Lower leg skin (tissue), 4 donors: ENCODE measurements at places on chromosomes 1 and 21. TPM values are rescaled to one million over a fixed set of nuclear protein-coding genes. Genes with fewer than 3 reads are reported as not detected.
A peak's percentile ranks its signal among the peaks of the same experiment; 100 is the strongest.

Gene LAD1
- 296 TPM for total RNA-seq

Gene OR2T2
- total RNA-seq = not detected

Gene IL12RB2
- 2.7 TPM for total RNA-seq

Gene AMY1A
- total RNA-seq = not detected

Gene ATP5PB
- total RNA-seq = 175 TPM

Gene ETV3L
- total RNA-seq = not detected

Gene ECM1
- total RNA-seq = 64.1 TPM

Gene FCRL5
- total RNA-seq = not detected

Gene IFI44L
- 3.4 TPM for total RNA-seq

Gene C1orf146
- total RNA-seq = not detected

Gene CYYR1
- total RNA-seq = 9.0 TPM

Gene OR2L13
- total RNA-seq = not detected

Gene PRRX1
- total RNA-seq = 32.7 TPM

Gene ECE1
- 68.9 TPM for total RNA-seq

GRCh38 chr1:209593747-209594146 lies 10.2 kb downstream of the CAMK1G start:
- DNase-seq = no peak

DNA sequence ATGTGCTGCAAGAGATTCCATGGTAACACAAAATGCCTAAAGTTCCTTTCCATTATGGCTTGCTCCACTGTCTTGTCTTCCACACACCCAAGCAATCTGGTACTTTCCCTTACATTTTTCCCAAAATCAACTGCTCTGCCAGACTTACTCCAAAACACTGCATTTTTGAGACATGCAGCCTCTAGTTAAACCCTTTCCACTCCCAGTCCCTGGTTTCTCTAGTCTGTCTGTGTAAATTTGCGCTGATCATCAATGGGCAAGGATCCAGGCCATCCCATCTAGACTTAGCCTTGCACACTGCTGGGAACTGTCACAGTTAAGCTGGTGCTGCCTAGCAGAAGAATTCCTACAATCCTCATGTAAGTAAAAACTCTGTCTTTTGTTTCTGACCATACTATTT lies 47.8 kb downstream of the DAB1 start:
- no peak for DNase-seq

- no peak for DNase-seq
Measured at GRCh38 chr1:99305626-99306025, 41.3 kb downstream of the PLPPR4 start.

DNA sequence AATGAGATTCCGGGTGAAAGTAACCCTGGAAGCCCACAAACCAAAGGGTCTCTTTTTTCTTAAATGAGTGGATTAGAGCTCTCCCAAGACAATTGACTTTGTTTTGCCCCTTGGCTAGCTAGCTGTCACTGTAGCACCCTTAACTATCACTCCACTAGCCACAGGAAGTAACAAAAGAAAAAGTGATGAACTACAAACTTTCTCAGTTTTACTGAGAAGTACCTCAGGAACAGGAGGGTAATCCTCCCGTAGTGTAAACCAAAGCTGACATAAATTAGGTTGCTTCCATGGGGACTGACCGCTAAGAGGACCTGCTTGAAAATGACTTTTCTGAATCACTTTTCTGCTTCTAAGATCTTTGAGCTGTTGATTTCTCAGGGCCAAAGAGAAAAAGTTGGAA lies 240.1 kb downstream of the BARHL2 start:
- DNase-seq = no peak

DNA sequence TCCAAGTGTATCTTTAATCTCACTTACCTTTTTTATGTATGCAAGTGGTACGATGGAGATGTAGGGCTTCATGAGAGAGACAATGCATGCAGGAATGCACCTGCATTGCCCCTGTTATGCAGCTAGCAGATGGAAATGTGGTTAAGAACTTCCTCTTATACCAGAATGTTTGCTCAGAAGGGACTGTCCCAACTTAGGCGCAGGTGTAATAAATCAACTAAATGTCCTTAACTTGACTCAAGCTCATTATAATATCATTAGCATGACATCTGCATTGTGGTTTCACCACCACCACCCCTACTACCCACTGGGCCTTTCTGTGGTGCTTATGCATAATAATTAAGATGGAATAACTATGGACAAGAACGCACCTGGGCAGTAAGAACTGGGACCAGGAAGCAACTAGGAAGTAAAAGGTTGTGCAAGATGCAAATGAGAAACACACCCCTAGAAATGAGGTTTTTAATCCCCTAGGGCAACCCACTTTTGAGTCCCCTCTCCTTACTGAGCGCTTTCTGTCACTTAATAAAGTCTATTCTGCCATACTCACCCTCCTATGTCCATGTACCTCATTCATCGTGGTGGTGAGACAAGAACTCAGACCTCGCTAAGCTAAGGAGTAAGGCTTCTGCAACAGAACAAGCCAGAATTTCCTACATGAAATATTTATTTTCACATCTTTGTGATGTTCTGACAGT lies 1103.3 kb upstream of the B3GALT2 start:
- DNase-seq = no peak

DNA sequence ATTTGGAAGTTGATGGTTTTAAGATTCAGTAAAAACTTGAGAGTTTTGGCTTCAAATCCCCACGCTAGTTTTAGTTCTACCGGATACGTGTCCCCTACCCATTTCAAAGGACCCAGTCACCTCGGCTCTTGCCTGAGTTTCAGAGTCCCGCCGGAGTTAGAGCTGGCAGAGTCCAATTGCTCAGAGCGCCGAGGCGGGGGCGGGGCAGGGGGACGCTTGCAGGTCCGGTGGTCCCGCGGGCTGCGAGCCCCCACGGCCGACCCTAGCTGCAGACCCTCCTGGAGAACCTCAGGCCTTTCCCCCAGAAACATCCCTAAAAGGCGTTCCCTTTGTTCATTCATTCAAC lies 765 bp upstream of the VPS45 start:
- DNase-seq = no peak

DNA sequence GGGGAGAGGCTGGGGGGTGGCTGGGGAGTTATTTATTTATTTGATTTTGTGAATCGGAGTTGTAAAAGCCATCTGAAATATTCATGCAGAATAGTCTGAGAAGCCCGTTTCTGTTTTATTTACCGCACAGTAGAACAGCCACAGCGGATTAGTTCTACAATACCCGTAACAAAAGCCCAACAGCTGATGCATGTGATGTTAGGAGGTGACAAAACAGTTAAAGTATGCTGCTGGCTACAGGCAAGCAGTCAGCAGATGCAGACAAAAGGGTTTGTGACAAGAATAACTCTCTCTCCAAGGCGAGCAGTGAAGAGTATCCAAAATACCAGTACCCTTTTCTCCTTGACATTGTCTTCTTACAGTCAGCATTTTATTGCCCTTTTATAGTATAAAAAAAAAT lies 42.0 kb downstream of the PROX1 start:
- no peak for DNase-seq

- peak; percentile 87 for DNase-seq
Measured at GRCh38 chr1:6599141-6599975, 3.3 kb downstream of the KLHL21 start.

DNA sequence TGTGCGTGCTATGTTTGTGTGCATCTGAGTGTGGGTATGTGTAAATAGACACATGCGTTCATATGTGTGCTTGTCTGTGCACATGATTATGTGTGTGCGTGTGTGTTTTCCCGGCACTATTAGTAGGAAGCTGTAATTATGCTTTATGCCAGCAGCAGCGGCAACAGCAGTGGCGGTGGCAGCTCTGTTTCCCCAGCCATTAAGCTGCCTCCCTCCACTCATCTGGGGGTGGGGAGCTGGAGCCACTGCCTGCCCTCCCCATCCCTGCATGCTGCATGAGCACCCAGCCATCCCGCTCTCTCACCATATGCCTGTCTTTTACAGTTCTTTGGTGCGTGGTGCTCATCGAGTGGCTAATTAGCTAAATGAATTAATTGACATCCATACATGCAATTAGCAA lies 30.5 kb upstream of the ACOT11 start:
- no peak for DNase-seq

DNA sequence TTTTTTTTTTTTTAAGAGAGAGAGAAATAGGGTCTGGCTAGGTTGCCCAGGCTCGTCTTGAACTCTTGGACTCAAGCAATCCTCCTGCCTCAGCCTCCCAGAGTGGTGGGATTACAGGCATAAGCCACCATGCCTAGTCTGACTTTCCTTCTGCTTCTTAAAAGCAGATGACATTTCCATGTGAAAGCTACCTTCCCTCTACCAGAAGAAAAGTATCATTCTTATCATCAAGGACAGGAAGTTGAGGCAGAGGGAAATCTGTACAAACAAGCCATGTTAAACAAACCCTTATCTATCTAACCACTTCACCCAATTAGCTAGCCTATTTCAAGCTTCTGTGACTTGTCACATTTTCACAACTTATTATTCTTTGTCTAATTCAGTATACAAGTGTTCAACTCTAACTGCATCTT lies 54.8 kb downstream of the SAMSN1 start:
- no peak for DNase-seq

- no peak for DNase-seq
Measured at GRCh38 chr1:8096105-8097011, 70.2 kb upstream of the ERRFI1 start.

GRCh38 chr1:192151176-192151575 lies 7.1 kb upstream of the RGS18 start:
- DNase-seq = no peak

DNA sequence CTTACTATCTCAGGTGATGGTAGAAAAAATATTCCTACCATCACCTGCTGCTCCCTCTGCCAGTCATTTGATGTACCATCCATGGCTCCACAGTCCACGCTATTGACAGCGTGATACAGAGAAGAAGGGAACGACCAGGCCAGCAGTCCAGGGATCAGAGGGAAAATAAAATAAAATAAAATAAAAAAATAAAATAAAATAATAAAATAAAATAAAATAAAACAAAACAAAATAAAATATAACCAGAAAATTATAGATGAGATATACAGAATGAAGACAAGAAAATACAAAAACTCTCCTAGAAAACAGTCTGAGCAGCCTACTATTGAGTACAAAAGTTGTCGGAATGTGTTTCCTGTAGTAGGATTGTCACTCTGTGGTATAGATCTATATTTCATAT lies 619.4 kb upstream of the TMPRSS15 start:
- DNase-seq = no peak

GRCh38 chr1:153730468-153730988 lies 2.7 kb downstream of the INTS3 start:
- DNase-seq = no peak

DNA sequence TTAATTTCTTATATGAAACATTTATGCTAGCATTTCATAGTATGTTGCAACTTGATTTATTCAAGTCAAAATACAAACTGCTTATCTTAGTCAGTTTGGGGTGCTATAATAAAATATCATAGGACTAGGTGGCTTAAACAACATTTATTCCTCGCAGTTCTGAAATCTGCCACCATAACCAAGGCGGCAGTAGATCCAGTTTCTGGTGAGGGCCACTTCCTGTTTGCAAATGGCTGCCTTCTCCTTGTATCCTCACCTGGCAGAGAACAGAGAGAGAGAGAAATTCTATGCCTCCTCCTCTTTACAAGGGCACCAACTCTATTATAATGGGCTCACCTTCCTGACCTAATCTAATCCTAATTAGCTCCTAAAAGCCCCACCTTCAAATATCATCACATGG lies 76.1 kb upstream of the RGS2 start:
- DNase-seq = no peak

GRCh38 chr1:89630048-89630447 lies 2.9 kb upstream of the LRRC8C start:
- DNase-seq = no peak

DNA sequence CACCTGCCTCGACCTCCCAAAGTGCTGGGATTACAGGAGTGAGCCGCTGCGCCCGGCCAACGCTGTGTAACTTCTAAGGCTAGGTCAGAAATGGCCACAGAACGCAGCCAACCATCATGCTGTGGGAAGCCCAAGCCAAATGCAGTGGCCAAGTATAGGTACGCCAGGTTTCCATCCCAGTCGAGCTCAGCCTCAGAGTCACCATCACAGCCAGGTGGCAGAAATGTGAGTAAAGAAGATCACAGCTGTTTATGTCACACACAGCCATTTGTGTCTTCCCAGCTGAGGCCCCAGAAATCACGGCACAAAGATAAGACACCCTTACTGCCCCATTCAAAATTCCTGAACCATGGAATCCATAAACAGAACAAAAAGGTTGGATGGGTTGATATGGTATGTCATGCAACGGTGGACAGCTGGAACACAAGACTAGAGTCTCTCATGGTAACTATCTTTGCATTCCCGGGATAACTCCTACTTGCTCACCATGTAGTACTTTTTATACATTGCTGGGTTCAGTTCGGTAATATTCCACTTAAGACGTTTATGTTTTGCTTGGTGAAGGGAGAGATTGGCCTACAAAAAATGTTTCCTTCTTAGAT lies 84.3 kb downstream of the SLC45A1 start:
- no peak for DNase-seq

GRCh38 chr1:193013005-193013404 lies 46.2 kb downstream of the UCHL5 start:
- no peak for DNase-seq

DNA sequence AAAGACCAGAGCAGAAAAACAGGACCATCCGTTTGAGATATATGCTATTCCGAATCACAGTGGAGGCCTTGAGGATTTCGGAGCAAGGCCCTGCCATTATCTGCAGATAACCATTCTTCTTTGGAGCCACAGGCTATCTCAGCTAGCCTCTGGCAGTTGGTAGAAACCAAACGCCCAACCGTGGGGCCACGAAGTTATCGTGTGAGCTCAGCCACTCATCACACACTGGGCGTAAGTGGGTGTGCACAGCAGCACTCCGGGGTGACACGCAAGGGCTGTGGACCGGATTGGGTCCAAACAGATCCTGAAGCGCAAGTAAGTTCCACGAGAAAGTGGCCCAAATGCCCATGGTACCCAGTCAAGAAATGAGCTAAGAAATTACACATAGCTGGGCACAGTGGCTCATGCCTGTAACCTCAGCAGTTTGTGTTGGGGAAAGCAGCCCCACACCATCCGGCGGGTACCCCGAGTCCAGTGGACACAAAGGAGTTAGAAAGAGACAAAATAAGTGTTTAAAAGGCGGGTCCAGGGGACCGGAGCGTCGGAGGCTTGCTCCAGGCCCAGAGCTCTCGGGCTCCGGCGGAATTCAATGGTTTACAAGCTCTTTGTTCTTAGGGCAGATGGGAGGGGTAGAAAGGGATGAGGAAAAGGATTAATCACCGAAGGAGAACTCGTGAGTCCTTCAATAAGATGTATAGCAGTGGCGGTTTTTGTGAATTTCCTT lies 130.6 kb downstream of the LIPI start:
- DNase-seq = peak; percentile 58

GRCh38 chr1:119542492-119542946 lies 35.5 kb downstream of the HSD3B1 start:
- no peak for DNase-seq

- no peak for DNase-seq
Measured at GRCh38 chr1:214321705-214322453, 40.9 kb downstream of the SMYD2 start.
